ENCODE measurements at places on chromosomes 3 and 15.

GRCh38 chr3:15315003-15315402, 17.4 kb downstream of the SH3BP5 start:
- DNase-seq: no peak

DNA sequence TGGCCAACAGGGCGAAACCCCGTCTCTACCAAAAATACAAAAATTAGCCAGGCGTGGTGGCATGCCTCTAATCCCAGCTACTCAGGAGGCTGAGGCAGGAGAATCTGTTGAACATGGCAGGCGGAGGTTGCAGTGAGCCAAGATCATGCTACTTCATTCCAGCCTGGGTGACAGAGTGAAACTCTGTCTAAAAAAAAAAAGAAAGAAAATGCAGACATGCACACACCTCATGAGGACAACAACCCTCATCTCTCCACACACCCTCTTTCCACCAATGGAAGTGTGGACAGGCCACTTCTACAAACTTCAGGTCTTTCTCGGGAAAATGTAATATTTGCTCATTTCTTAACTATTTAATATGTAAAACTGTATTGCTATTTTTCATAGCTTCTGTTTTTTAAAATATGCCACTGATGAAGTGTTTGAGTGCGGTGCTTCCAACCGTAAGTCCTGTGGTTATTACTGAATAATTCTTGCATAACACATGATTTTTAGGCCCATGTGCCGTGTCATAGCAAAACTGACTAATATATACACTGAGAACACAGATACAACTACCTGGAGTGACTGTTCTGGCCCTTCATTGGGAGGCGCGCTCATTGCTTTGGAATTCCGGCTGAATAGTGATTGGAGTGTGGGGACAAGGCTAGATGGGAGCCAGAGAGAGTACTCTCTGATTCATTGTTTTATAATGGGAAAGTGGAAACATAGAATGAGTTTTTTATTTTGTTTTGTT, 23.1 kb downstream of the LRRC31 start:
- DNase-seq: peak; percentile 45

GRCh38 chr3:42424911-42425310, 14.5 kb upstream of the LYZL4 start:
- DNase-seq: no peak

DNA sequence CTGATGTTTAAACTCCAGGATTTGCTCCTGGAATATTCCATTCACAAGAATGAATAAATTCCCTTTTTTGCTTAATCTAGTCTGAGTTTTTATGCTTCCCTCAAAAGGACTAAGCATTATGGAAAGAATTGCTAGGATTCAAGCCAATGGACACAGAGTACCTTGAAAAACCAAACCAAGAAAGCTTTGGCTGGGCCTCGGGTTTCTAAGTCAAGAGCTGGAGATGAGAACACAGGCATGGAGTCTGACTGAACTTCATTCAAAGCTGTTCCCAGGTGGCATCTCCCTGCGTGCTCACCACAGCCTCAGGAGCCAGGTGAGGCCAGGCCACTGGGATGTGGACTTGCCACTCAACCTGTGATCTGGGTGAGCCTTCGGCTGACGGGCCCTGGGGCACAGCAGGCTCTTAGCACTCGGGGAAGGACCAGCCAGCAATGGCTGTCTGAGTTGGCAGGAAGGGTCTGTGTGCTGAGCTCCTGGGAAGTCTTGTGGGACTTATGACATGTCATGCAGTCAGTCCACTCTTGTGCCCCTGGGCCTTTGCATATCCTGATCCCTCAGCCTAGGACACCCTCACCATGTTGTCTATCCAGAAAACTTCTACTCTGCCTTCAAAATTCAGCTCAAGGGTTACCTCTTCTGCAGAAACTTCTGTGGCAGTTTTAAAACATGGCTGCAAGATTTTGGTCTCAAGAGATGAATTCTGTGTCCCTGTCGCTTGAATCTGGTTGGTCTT, 21.8 kb downstream of the CRABP1 start:
- no peak for DNase-seq

DNA sequence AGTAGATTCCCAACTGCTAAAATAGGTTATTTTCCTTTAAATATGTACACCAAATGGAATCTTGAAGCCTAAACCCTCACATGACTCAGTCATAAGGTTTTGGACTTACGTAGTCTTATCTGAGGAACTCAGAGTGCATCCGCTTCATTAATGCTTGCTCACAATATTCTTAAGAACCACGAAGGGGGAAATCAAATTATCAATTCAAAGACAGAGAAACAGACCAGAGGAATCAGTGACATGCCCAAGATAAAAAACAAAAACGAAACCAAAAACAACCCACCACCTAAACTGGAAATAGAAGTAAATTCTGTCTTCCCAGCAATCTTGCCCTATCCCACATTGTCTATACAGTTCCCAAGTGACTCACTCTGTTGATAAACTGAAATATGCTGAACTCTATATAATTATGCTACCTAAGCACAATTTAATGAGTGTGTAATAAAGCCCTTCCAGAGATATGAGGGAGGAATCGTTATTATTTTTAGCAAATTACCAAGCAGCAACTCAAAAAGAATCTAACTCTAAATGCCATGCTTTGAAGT, 135.4 kb upstream of the CBLB start:
- DNase-seq: peak; percentile 90

- no peak for DNase-seq
Observed at GRCh38 chr3:149442043-149442442, 32.5 kb upstream of the TM4SF4 start.
